CD4-positive, alpha-beta T cell treated with Interleukin-6 at 100 ng/mL for 8 hours (primary cell): ENCODE measurements at places on chromosomes 1 and 21.

- no peak for DNase-seq
These were observed 80.4 kb downstream of the AJAP1 start for GRCh38 chr1:4734791-4735190.

DNA sequence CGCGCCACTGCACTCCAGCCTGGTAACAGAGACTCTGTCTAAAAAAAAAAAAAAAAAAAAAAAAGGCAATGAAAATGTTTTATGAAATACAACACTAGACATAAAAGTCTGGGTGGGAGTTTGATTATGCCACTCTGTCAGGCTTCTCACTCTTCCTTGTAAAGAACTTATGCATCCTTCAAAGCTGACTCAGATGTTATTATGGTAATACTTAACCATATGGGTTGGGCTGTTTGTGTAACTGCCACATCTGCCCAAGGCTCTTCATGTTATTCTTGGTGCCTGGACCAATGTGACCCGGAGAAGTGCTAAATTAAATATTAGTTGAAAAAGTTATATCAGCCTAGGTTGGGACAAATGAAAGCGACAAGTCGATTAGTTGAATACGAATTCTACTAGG is 23.8 kb downstream of the FAM89A start:
- DNase-seq: no peak

- DNase-seq: no peak
These were observed 66.7 kb upstream of the ABCD3 start for GRCh38 chr1:94351481-94351880.

GRCh38 chr1:208108213-208108608 is 136.0 kb downstream of the PLXNA2 start:
- no peak for DNase-seq

DNA sequence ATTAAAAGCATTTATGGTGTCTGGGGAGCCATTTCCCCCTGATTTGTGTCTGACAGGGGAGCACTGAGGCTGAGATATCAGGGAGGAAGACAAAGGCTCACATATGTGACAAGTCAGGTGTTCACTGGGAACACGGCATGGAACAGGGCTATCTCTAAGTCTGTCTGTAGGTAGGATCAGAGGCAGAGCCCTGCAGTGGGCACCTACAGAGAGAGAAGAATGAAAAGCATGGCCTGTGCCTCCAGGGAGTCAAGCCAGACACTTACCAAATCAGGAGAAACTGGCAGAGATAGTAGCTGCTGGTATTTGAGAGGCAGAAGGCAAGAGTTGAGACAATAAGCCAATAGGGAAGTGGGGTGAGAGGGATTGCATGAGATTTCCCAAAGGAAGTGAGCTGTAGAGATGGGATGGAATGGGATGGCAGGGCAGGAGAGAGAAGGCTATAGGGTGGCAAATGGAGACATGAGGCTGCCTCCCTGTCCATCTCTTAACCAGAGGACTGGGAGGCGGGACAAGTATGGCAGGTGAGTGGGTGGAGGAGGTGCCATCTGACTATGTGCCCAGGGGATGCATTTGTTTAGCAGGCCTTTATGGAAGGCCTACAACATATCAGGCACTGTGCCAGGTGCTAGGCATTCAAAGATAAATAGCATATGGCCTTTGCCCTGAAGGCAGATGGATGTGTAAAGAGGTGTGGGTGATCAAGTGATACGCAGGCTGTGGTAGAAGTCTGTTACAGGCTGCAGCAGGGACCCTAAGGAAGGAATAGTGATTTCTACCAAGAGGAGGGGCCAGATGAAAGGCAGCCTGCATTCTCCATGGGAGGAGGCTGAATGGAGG is 136.2 kb upstream of the IPO9 start:
- DNase-seq: no peak

DNA sequence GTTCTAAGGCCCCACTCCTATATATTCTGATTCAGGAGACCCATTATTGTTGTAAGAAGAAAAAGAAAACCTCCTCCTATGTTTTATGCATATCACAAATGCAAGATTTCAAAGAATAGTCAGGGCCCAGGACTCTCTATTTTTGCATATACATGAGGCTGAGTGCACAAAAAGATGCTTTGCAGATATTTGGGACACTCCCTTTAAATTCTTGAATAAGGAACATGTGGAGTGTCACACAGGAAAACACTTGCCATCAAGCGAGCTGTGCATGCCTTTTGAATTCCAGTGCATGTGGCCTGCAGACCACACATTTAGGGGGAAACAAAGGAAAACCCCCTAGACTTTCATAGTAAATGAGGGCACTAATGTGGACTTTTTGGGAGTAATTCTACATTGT is 5.6 kb downstream of the MAP3K7CL start:
- DNase-seq: no peak

GRCh38 chr1:55200667-55201066 is 14.5 kb downstream of the USP24 start:
- no peak for DNase-seq

- DNase-seq: no peak
These were observed 98.4 kb downstream of the DIRAS3 start for GRCh38 chr1:67952071-67952470.

DNA sequence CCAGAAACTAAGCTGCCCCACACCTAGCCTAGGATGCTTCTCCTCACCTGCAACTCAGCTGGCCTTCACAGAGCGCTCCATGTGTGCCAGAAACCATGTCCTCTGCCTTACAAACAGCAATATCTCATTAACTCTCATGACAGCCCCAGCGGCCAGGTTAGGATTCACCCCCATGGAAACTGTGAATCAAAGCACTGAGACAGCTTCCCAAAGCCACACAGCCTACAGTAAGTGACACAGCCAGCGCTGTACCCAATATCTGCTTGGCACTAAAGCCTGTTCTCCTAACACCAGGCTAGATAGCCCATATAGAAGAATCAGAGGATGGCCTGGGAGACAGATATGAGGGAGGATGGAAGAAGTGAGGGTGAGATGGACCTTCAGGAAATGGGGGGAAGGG is 13.5 kb downstream of the KCNN3 start:
- DNase-seq: no peak

- DNase-seq: no peak
These were observed 5.3 kb upstream of the ALDH9A1 start for GRCh38 chr1:165703648-165704047.

GRCh38 chr1:223617323-223618070 is 48.0 kb downstream of the CAPN8 start:
- no peak for DNase-seq

DNA sequence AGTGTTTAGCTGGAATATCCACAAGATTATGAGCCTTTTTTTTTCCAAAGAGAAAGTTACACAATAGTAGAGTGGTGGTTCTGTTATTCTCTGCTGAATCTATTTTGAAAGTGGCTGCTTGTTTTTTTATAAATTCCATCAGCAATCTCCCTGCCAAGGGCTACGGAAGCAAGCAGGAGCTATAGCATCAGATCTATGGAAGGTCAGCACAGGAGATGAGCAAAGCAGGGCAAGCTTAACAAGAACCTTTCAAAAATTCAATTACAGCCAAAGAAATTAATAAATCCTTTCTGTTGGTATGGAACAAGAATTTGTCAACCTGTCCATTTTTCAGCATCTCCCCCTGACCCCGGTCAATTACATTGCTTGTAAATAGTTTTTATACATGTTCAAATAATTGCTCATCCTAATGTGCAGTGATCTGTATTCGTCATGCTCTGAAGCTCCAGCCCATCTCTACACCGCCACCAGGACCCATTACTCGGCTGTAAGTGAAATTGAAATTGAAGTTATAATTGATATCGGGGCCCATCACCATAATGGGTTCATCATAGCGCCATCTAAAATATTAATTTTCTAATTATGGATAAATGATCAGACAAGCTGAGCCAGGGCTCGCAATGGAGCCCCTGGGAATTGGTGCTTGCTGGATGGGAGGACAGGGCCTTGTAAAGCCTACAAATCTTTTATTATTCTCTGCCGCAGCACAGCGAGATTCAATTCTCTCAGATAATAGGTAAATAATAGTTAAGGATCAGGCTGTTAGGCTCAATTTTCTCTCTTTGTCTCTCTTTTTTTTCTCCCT is 215.1 kb downstream of the ATG4C start:
- no peak for DNase-seq

DNA sequence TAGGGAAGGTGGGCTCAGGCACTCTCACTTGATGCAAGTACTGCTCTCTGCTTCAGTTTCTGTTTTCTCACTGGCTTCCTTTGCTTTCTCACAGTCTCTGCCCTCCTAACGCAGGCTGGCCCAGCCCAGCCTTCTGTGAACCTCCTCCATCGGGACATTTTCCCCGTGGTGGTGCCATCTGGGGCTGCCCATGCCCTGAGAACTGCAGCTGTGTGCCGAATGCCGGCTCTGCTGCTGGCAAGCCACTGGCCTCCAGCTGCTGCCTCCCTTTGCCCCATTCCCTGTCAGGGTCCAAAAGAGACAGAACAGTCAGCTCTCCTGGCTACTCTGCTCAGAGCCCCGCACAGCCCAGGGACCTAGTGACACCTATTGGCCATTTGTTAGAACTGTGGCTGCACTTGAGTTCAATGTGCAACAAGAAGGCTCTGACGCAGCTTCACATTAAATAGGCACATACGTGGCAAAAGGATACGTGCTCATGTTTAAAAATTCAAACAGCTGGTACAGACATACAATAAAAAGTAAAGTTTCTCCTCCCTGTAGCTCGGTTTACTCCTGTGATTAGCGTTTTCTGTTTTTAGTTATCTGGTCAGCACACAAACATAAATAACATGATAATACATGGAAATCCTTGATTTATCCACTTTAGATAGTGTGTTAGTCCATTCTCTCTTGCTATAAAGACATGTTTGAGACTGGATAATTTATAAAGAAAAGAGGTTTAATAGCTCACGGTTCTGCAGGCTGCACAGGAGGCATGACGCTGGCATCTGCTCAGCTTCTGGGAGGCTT is 46.6 kb downstream of the FCRL5 start:
- peak; percentile 11 for DNase-seq

DNA sequence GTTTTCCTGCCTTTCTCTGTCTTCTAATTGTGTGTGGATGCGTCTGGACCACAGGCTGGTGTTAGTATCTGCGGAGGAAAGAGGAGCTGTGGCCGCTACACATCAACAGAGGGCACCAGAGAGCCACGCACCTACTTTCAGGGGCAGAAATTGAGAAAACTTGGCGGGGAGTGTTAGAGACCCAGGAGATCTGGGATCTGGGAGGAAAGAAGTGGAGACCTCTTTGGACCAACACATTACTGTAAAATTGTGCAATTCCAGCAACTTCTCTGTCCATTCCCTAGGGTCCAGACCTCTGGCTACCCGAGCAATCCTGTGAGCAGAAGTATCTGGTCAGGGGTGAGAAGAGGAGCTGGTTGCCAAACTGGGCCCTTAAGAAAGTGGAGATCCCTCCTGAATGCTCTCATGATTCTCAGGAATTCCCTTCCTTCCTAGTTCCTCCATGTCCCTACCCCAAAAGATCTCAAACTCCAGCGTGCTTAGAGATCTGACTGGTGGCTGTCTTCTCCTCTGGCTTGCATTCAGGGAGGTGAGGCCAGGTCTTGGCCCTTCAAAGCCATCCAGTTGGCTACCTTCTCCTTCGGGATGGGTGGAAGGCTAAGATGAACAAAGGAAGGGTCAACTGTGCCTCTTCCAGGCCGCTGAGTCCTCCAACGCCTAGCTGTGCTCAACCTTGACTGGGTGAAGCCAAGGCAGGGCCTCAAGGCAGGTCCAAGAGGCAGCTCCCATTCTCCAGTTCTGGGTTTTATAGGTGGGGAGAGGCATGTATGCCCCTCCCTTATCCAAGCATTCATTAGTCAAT is 1.2 kb upstream of the KIRREL1 start:
- DNase-seq: peak; percentile 17
